ENCODE measurements at places on chromosomes 2 and 18.

DNA sequence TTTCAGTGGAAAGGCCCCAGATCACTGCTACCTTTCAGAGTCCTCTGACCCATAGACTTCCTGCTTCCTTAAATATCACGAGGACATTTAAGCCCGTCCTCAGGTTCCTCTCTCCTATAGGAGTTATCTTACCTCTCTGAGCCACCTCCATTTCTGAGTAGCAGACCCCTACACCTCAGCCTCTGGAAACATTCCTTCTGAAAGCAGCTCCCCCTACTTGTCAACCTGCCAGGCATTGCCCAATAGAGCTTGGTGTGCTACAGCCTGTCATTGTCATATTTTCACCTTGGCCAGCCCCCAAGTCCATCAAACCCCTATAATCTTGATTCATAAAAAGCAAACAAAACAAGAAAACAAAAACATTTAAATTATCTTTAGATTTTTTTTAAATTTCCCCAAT is 717.9 kb upstream of the SLC8A1 start:
- DNase-seq = no peak

DNA sequence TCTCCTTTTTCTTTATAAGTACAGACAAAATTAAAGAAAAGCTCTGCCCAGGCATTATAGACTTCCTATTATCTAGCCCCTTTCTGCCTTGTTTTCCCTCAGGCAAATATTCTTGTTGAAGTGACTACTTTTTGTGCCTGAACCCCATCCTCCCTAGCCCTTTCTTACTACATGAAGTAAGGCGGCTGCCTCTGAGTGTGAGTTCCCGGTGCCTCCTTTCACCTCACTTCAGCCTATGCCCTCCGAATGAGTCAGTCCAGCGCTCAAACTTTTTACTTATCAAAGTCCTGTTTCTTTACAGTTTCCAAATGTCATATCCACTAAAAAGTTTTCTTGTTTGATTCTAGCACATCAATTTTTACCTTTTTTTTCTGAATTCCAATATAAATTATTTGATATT is 778.3 kb upstream of the NRXN1 start:
- no peak for DNase-seq

DNA sequence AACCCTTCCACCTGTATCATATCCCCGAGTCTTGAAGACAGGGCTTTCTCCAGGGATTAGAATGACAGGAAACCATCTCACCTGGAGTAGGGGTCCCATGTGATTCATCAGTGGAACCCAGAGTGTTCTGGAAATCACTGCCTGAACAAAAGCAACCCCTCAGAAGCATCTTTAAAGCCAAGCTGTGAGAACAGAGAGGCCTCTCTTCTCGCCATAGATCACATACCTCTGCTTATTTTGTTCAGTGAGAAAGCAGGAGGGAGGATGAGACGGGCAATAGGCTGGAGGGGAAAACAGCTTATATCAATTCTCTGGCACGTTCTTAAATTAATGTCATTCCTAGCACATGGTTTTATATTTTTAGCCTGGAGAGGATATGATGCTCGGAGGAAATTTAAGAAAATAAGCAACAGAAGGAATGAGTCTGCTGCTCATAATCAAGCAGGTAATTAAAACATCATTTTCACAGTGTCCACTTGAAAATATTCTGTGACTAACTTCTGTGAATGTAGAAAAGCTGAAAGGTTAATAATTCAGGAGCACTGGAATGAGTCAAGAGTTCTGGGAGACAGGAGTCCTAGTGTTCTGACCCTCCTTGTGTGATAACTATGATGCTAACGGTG is 213.6 kb upstream of the SP5 start:
- DNase-seq = no peak

GRCh38 chr2:231326404-231326803 is 69.1 kb upstream of the B3GNT7 start:
- no peak for DNase-seq

DNA sequence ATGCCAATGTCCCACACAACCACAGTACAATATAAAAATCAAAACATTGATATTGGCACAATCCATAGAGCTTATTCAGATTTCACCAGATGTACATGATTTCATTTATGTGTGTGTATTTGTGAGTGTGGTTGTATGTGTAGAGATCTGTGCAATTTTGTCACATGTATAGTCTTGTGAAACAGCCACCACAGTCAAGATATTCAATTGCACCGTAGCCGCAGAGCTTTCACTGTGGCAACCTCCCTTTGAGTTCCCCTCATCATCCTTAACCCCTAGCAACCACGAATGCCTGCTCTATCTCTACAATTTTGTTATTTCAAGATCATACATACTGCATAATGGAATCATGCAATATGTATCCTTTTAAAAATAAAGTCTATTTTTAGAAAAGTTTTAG is 391.3 kb downstream of the SETBP1 start:
- DNase-seq = no peak

- DNase-seq = no peak
Measured at GRCh38 chr2:85188852-85189251, 55.7 kb downstream of the TCF7L1 start.

- no peak for DNase-seq
Measured at GRCh38 chr2:81077396-81077795, 772.8 kb upstream of the LRRTM1 start.

DNA sequence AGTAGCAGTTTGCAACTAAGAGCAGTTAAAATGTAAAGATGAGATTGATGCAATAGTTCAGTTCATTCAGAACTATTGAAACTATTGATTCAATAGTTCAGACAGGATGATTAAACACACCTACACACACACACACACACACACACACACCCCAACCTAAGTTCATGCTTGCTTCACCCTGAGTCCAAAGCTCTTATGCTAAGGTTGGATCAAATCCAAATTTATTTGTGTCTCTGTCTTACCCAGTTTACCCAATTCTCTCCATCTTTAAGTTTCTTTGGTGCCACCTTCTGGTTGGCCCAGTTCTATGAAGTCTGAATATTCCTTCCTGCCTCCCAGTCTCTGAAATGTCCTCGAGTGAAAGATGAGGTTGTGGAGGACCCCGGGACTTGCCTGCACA is 5.1 kb downstream of the SERPINB8 start:
- DNase-seq = no peak

- DNase-seq = no peak
Measured at GRCh38 chr2:163491850-163492249, 244.0 kb downstream of the FIGN start.
